ENCODE measurements at places on chromosomes 4 and X.
A peak's percentile ranks its signal among the peaks of the same experiment; 100 is the strongest.

- no peak for DNase-seq
These were observed 739.3 kb upstream of the NDST4 start for GRCh38 chr4:115852767-115853091.

GRCh38 chr4:87012265-87012953 lies 77.6 kb downstream of the AFF1 start:
- DNase-seq = no peak

DNA sequence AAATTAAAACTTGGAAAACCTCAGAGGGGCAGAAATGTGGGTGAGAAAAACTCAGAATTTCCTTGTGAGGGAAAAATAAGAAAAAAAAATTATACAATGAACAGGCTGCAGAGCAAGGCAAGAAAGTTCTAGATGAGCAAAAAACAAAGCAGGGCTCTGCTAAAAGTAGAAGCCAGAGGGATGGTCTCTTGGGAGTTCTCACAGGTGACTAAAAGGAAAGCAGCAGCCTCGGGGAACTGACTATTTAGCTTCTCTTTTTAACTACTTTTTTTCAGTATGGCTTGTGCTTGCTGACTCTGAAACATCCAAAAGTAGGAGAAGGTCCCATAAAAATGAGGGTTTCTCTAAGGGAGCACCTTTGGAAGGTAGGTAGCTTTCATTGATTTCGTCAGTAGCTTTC lies 36.4 kb downstream of the PCDH19 start:
- DNase-seq = no peak

DNA sequence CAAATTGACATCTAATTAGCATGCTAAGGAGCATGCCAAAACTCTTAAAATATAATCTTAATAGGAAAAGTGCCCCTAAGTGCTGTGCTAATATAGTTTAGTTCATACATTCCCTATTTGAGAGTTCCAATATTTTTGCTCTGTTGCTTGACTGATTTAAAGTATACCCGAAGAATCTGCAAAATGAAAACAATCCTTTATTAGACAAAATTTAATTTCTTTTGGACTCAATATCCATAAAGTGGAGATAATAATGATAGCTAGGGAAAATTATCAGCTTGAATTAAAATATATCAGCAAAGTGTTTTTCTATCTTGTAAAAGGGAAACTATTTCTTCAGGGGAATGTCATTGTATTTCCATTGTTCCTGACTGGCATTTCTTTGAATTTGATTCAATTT lies 196.0 kb upstream of the NPY2R start:
- DNase-seq = no peak

- DNase-seq = no peak
These were observed 324.3 kb upstream of the NDST4 start for GRCh38 chr4:115437739-115438138.

GRCh38 chr4:93232883-93233282 lies 595.7 kb upstream of the ATOH1 start:
- DNase-seq = no peak

GRCh38 chr4:163493643-163494359 lies 689 bp upstream of the TMA16 start:
- DNase-seq = no peak

GRCh38 chr4:162163892-162164759 lies at the start of gene FSTL5:
Gene FSTL5 (minus strand): TSS chr4:162164000. CDS start chr4:162111396, 52,604 bp downstream.
- DNase-seq = peak; percentile 87

DNA sequence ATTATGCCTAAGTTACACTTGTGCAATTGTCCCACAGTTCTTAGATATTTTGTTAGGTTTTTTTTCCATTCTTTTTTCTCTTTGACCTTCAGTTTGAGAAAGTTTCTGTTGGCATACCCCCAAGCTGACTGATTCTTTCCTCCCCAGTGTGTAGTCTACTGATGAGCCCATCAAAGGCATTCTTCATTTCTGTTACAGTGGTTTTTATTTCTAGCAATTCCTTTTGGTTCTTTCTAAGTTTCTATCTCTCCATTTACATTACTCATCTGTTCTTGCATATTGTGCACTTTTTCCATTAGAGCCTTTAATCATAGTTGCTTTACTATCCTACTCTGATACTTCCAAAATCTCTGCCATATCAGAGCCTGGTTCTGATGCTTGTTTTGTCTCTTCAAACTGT lies 31.9 kb downstream of the CASP6 start:
- DNase-seq = no peak

- DNase-seq = no peak
These were observed 3.9 kb upstream of the FAAH2 start for GRCh38 chrX:57282568-57282967.

DNA sequence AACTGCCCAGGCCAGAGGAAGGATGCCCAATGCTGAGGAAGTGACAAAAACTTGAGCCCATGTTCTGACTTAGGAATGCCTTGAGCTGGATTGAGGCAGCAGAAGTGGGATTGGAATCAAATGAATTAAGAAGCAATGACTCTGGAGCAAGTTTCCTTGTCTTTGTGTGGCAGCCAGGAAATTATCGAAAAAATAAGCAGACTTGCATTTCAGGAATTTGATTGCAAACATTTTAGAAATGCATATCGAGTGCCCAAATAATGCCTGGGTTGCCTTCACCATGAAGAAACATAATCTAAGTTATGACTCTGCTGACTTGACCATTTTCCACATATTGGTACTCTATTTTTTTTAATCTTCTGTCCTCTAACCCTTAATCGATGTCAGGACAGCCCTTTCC lies 9.5 kb downstream of the CYTL1 start:
- no peak for DNase-seq

GRCh38 chr4:87032884-87033533 lies 98.2 kb downstream of the AFF1 start:
- peak; percentile 81 for DNase-seq

GRCh38 chr4:71130827-71131603 lies 137.6 kb downstream of the DCK start:
- DNase-seq = peak; percentile 74

- DNase-seq = no peak
These were observed 49.4 kb upstream of the PRR32 start for GRCh38 chrX:126770179-126770578.

- DNase-seq = peak; percentile 60
These were observed 84.9 kb downstream of the GAB1 start for GRCh38 chr4:143421609-143422008.

DNA sequence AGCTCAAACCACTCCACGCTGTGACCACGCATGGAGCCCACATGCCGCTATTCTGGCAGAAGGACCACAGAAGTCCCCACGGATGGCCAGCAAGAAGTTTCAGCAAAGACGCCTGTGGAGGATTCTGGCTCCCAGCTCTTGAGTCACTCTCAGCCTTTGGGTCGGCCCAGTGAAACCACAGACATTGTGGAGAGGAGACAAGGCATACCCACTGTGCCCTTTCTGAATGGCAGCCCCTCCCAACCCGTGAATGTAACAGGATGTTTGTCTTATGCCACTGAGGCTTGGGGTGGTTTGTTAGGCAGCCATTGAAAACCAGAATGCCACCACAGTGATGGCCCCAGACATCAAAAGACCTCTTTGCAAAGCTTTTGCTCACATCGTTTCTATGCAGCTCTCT lies 42.7 kb downstream of the ABLIM2 start:
- no peak for DNase-seq

DNA sequence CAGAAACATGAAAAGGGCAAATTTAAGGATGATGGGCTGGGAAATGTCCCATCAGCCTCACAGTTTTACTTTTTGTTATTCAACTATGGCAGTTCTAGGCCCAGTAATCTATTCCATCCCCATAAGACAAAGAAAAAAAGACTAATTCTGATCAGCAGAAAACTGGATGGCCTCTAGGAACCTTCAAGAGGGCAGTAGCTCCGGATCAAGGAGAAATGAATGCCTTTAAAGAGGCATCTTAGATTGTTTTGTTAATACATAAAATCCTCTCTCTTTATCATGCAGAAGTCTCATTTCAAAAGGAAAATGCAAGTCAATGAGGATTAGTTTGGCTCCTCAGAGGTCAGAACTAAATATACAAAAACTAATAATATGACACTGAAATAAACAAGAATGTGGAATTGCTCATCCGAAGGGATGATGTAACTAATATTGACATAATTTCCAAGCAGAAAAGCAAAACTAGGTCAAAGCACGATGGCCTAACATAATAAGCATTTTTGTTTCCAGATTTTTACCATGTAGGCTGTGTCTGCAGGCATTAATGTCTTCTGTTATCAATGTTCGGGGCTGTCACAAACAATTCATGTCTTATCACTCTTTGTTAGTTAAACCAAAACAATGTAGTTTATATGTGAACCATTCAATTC lies 8.8 kb downstream of the MID1 start:
- DNase-seq = peak; percentile 62

DNA sequence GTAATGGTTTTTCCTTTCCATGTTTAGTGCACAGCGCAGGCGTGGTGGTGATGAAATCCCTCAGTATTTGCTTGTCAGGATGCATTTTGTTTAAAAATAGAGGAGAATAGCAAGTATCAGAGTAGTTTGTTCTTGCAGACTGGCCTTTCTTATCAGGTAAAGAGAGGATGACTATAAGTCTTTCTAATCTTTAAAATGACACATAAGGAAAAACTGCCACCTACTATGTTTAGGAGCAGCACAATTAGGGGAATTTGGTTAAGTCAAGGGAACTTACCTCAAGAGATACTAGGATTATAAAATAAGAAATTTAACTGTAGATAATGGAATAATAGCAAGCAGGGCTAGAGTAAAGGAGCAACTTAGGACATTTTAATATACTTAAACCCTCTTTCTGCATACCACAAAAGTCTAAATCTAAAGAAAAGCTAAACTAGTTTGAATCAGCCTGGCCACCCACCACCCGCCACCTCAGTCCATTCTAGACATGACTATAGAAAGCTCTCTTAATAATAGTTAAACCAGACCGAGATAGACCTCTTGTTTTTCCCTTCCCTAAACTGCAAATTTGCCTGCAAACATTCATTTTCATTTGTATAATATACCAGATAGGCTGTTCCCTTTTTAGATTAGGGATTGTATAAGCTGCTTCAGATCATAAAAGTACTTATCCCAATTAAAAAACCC lies 62.0 kb downstream of the APOOL start:
- DNase-seq = no peak

- DNase-seq = peak; percentile 3
These were observed 626.5 kb upstream of the CPEB2 start for GRCh38 chr4:14375816-14376215.

DNA sequence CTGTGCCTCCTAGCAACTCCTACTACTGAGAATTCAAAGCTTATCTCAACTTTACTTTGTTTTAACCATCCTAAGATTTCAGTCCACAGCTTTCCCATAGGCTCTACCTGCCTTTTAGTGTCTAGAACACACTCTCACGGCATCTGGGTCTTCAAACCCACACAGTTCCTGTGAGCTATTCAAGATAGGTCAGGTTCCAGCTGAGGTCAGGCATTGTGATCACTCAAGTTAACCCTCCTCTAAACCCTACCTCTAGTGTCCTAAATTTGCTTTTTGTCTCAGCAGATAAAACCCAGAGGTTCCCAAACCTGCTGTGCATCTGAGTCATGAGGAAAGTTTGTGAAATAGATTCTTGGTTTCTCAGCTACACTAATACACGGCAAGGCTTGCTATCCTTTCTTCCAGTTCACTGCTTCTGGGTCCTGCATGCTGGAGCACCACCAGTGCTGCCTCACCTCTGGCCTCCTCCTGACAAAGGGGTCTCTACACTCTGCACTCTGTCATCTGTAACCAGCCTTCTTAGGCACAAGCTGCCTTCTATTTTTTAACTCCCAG lies 324.6 kb upstream of the MAGEB2 start:
- DNase-seq = peak; percentile 14

GRCh38 chr4:114277690-114278089 lies 298.2 kb upstream of the ARSJ start:
- DNase-seq = peak; percentile 43

DNA sequence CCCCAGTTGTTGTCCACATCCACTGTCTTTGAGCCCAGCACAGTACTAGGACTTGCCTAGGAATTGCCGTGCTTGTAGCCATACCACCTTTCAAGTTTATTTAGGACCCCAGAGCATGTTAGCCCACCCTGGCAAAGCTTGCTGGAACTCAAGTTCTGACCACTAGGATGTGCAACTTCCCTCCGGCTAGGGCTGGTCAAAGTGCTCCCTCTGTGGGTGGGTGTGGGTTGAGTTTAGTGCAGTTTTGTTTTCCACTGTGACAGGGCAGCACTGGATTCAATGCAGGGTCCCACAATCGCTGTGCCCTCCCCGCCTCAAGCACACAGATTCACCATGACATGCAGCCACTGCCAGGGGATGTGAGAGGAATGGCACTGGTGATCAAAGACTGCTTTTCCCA lies 96.0 kb downstream of the RASGEF1B start:
- DNase-seq = no peak

- DNase-seq = no peak
These were observed 1.9 kb downstream of the PHOX2B start for GRCh38 chr4:41746440-41747229.

- DNase-seq = peak; percentile 13
These were observed 72.9 kb downstream of the ADGRA3 start for GRCh38 chr4:22442956-22443355.

GRCh38 chr4:54224996-54225597 lies 4.0 kb upstream of the PDGFRA start:
- no peak for DNase-seq

DNA sequence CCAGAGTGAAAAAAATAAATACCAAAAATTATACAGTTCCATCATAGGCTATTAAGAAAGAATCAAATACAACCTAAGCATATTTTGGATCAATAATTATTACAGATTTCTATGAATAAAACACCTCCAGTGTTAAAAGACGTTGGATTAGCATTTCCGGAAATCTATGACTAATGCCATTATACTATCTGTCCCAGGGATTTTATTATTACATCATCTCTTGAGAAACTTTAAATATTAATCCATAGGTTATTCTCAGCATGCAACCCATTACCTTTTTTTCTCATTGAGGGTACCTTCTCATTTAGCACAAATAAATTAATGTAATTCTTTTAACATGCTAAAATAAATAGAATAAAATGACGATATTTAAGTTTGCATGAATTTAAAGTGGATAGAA lies 44.6 kb downstream of the CXorf58 start:
- no peak for DNase-seq

DNA sequence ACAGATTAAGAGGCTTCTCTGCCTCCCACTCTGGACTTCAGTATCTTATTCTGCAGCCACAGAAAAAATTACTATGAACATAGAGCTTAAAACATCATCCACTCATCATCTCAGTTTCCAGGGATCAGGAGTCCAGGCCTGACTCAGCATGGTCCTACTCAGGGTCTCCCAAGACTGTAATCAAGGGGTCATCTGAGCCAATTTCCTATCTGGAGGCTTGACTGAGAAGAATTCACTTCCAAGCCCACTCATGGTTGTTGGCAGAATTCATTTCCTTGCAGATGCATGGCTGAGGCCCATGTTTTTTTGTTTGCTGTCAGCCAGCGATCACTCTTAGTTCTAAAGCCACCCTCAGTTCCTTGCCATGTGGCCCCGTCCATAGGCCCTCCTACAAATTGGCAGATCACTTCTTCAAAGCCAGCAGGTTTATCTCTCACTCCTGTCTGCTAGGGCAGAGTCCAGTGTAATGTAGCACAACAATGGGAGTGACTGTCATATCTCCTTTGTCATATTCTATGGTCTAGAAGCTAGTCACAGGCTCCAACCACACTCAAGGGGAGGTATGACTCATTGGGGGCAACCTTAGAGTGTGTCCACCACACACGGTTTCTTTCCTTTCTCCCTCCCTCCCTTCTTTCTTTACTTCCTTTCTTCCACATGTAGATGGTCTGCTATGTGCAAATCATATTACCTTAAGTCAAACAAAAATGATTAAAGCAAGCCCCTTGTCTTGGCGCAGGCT lies 251.6 kb downstream of the QDPR start:
- no peak for DNase-seq
